ENCODE measurements at places on chromosomes 12 and 14. TPM values are rescaled to one million over a fixed set of nuclear protein-coding genes. Genes with fewer than 3 reads are reported as not detected.

- peak overlapping the region; percentile 65 for H3K4me3 ChIP-seq
- H3K4me1 ChIP-seq = peaks cover 19% of the 10 kb centered on the region
- peak; percentile 83 for DNase-seq
- H3K27me3 ChIP-seq = peaks cover 13% of the 10 kb centered on the region
- H3K27ac ChIP-seq = no peak overlapping the region
These were observed 563 bp upstream of the STXBP6 start for GRCh38 chr14:25050269-25051150.

DNA sequence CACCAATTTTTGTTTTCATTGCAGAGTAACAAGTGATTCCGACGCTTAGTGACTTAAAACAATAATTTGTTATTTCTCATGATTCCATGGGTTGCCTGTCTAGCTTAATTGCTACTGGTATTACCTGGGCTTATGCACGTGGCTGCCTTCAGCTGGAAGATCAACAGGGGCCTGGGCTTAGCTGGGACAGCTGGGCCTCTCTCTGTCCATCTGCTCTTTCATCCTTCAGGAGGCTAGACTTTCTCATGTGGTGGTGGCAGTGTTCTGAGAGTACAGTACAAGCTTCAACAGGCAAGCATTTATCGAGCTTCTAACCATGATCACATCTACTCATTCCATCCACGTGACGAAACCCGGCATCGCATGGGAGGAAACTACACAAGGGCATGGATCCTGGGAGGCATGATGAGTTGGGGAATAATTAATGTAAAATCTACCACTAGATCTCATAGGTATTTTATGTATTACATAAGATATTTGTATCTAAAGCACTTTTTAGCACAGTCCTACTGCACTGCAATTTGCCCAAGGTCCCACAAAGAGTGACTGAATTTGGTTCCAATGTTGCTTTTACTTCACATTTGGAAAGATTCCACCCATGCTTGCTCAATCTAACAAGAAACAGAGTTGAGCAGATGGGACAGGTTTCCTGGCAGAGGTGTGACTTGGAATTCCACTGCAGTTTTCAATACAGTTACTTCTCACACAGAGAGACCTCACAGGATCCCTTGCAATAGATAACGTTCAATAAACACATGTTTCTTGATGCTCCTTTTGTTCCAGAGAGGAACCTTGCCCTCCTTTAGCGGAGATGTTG lies 153.1 kb upstream of the FRMD6 start:
- H3K4me3 ChIP-seq = no peak overlapping the region
- H3K27me3 ChIP-seq = no peaks in the 10 kb centered on the region
- no peak for DNase-seq
- H3K4me1 ChIP-seq = no peaks in the 10 kb centered on the region
- H3K27ac ChIP-seq = no peak overlapping the region

- no peaks in the 10 kb centered on the region for H3K36me3 ChIP-seq
- no peak for DNase-seq
- H3K27ac ChIP-seq = no peak overlapping the region
- no peaks in the 10 kb centered on the region for H3K4me1 ChIP-seq
- H3K4me3 ChIP-seq = no peak overlapping the region
- H3K27me3 ChIP-seq = no peaks in the 10 kb centered on the region
These were observed 491.5 kb downstream of the SLC6A15 start for GRCh38 chr12:84421103-84421502.

DNA sequence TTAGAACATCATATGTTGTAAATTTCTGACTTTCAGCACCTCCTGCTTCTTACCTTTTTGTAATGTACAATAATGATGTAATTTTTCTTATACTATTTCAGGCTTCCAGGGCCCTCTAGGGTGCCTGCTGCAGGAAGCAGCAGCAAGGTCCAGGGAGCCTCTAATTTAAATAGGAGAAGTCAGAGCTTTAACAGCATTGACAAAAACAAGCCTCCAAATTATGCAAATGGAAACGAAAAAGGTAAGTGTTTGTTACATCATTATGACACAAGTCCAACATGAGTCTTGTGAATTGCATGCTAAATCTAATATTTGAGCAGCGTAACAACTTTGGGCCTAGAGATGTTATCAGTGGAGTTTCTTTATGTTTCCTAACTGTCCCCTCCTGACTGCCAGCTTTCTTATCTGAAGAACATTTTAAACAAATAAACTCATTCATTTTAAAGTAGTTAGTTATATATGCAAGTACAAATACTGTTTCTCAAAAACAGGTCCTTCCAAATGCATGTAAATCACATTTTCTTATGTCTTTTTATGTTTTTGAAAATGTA lies 167.6 kb downstream of the NAV3 start:
- no peak for DNase-seq
- peaks cover 14% of the 10 kb centered on the region for H3K4me1 ChIP-seq
- no peak overlapping the region for H3K4me3 ChIP-seq
- H3K27ac ChIP-seq = no peak overlapping the region

DNA sequence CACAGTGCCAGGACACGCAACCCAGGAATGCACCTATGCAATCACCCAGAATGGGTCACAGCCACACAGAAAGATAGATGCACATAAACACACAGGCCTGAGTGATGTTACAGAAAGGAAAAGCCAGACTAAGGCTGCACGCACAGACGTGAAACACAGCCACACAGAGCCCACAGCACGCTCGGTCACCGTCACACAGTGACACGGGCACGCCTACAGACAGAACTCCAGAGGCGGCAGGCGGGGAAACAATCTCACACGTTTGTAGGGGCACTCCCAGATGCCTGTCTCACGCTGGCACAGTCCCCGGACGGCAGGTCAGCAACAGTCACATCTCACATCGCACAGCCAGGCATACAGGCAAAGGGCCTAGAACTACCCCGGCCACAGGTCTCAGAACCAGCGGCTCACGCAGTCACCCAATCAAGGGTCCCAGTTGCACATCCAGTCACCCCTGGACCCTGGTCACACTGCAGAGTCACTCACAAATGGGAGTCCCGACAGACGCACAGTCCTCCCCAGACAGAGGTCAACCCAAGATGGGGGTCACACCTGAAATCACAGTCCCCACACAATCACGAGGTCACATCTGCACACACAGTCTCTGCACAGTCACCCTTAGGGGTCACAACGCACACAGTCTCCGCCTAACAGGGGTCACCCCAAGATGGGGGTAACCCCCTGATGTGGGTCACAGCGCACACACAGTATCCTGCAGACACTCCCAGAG lies 790 bp downstream of the SSH1 start:
- H3K4me3 ChIP-seq = peak overlapping the region; percentile 99
- peaks cover 4% of the 10 kb centered on the region for H3K36me3 ChIP-seq
- peak overlapping the region; percentile 100 for H3K27ac ChIP-seq
- no peaks in the 10 kb centered on the region for H3K27me3 ChIP-seq
- DNase-seq = peak; percentile 88

GRCh38 chr14:85575617-85575898 lies 45.6 kb downstream of the FLRT2 start:
- DNase-seq = no peak
- H3K4me3 ChIP-seq = no peak overlapping the region
- peaks cover 39% of the 10 kb centered on the region for H3K4me1 ChIP-seq
- no peak overlapping the region for H3K27ac ChIP-seq
- H3K27me3 ChIP-seq = no peaks in the 10 kb centered on the region
- H3K36me3 ChIP-seq = no peaks in the 10 kb centered on the region

KLRB1 gene
- total RNA-seq = not detected

- no peak overlapping the region for H3K4me3 ChIP-seq
- H3K4me1 ChIP-seq = no peaks in the 10 kb centered on the region
- no peak for DNase-seq
- no peaks in the 10 kb centered on the region for H3K27me3 ChIP-seq
- H3K27ac ChIP-seq = no peak overlapping the region
These were observed 303.4 kb downstream of the SEC23A start for GRCh38 chr14:38799671-38800070.

GRCh38 chr12:39975374-39975918 lies 130.4 kb downstream of the SLC2A13 start:
- H3K4me3 ChIP-seq = no peak overlapping the region
- H3K36me3 ChIP-seq = no peaks in the 10 kb centered on the region
- no peaks in the 10 kb centered on the region for H3K4me1 ChIP-seq
- peak; percentile 21 for DNase-seq

DNA sequence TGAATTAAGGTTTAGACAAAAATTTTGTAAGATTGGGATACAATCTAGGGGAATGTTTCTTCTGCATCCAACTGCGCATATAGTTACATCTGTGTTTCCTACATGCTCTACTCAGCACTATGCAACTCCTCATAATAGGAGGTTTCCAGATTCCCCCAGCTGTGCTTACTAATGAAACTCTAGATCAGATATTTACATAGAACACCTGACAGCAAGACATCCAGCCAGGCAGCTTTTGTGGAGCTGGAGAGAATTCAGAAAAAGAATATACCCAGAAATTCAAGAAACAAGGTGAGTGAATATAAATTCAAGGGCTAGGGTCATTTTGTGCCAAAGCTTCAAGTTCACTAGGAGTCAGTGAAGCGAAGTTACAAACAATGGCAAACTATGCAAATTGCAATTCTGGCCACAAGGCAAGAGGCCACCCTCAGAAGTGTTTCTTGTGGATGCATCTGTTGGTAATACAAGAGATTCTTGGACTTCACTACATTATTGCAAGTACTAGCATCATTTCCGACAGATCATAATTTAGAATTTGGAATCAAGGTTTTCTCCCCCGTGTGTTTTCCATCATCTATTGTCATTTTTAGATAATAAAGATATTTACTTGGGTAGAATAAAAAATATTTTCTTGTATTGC lies 341.2 kb upstream of the NAV3 start:
- H3K27me3 ChIP-seq = no peaks in the 10 kb centered on the region
- H3K4me1 ChIP-seq = peaks cover 6% of the 10 kb centered on the region
- DNase-seq = no peak
- H3K36me3 ChIP-seq = no peaks in the 10 kb centered on the region
- H3K27ac ChIP-seq = no peak overlapping the region

GRCh38 chr12:47545938-47546609 lies 159.8 kb downstream of the RPAP3 start:
- H3K4me1 ChIP-seq = no peaks in the 10 kb centered on the region
- H3K4me3 ChIP-seq = no peak overlapping the region
- H3K36me3 ChIP-seq = no peaks in the 10 kb centered on the region
- DNase-seq = no peak

DNA sequence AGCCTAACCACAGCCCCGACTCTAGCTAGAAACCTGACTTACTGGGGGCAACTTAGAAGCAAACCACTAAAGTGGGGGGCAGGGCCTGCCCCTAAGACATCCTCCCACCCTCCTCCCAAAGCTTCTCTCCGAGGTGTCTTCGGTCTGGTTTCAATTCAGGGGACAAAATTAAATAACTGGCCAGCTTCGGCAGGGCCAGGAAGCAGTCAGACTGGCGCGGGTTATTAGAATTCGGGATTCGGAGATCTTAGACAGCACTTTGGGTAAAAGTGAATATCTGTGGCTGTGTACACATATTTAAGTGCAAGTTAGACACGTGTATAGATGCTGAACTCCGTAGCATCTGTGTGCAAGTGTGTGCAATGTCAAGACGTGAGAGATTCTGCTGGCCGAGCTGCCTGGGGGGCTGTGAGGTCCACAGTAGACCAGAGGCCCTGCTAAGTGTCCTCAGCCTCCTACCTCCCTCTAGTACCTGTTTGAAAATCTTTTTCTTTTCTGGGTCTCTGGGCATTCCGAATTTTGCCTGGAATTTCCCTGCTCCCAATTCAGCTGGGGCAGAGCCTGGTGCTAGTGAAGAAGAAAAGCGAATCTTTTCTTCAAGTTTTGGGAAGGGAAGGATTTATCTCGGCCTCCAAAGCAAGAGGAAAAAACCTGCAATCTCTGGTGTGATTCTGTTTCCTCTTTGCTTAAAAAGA lies 4.0 kb upstream of the HOXC10 start:
- no peak overlapping the region for H3K4me3 ChIP-seq
- H3K36me3 ChIP-seq = no peaks in the 10 kb centered on the region
- H3K4me1 ChIP-seq = no peaks in the 10 kb centered on the region
- peaks cover 90% of the 10 kb centered on the region for H3K27me3 ChIP-seq
- H3K27ac ChIP-seq = no peak overlapping the region

- no peaks in the 10 kb centered on the region for H3K36me3 ChIP-seq
- no peak overlapping the region for H3K27ac ChIP-seq
- peaks cover 22% of the 10 kb centered on the region for H3K27me3 ChIP-seq
- no peak overlapping the region for H3K4me3 ChIP-seq
- no peaks in the 10 kb centered on the region for H3K4me1 ChIP-seq
- no peak for DNase-seq
These were observed 26.3 kb downstream of the LRTM2 start for GRCh38 chr12:1846421-1847405.

TAS2R30 gene
- total RNA-seq = 1.3 TPM

Data from astrocyte (in vitro differentiated cells and primary cell).